ENCODE measurements at places on chromosomes 11 and 22.

GRCh38 chr11:44927174-44927661, 23.5 kb downstream of the TP53I11 start:
- peak; percentile 75 for DNase-seq
- no peak overlapping the region for H3K4me3 ChIP-seq
- peaks cover 17% of the 10 kb centered on the region for H3K36me3 ChIP-seq
- no peaks in the 10 kb centered on the region for H3K4me1 ChIP-seq

- peaks cover 9% of the 10 kb centered on the region for H3K36me3 ChIP-seq
- no peak for DNase-seq
- no peaks in the 10 kb centered on the region for H3K4me1 ChIP-seq
- no peaks in the 10 kb centered on the region for H3K27me3 ChIP-seq
Observed at GRCh38 chr11:86660088-86660487, 12.3 kb downstream of the ME3 start.

GRCh38 chr11:29263971-29264682, 752.7 kb downstream of the KCNA4 start:
- no peak overlapping the region for H3K27ac ChIP-seq
- H3K27me3 ChIP-seq, result no peaks in the 10 kb centered on the region
- no peak overlapping the region for H3K4me3 ChIP-seq
- DNase-seq, result no peak

- no peaks in the 10 kb centered on the region for H3K36me3 ChIP-seq
- H3K4me1 ChIP-seq, result peaks cover 4% of the 10 kb centered on the region
- no peak for DNase-seq
- no peak overlapping the region for H3K4me3 ChIP-seq
Observed at GRCh38 chr11:86115542-86116385, 46.9 kb upstream of the PICALM start.

GRCh38 chr11:104665641-104666040, 232.6 kb downstream of the CASP12 start:
- H3K4me1 ChIP-seq, result no peaks in the 10 kb centered on the region
- no peaks in the 10 kb centered on the region for H3K27me3 ChIP-seq
- no peak overlapping the region for H3K27ac ChIP-seq
- DNase-seq, result no peak
- no peaks in the 10 kb centered on the region for H3K36me3 ChIP-seq
- H3K4me3 ChIP-seq, result no peak overlapping the region

- peaks cover 9% of the 10 kb centered on the region for H3K4me1 ChIP-seq
- H3K27ac ChIP-seq, result no peak overlapping the region
- no peak for DNase-seq
- H3K36me3 ChIP-seq, result no peaks in the 10 kb centered on the region
- H3K27me3 ChIP-seq, result no peaks in the 10 kb centered on the region
Observed at GRCh38 chr11:87263264-87263838, 225.6 kb downstream of the TMEM135 start.

DNA sequence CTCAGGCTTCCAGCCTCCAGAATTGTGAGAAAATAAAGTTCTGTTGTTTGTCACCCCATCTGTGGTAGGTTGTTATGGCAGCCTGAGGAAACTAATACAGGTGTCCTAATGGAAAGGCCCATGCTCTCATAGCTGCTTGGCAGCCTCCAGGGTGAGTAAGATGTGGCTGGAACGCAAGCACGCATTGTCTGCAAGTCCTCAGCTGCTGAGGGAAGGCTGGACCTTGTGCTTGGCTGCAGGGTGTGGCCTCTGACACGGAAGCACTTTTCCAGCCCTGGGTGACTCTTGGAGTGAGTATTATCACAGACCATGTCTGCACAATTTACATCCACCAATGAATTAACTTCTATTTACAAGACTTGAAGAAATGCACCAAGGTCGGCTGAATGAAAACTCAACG, 44.4 kb upstream of the BARX2 start:
- no peaks in the 10 kb centered on the region for H3K4me1 ChIP-seq
- H3K27ac ChIP-seq, result no peak overlapping the region
- DNase-seq, result no peak
- H3K4me3 ChIP-seq, result no peak overlapping the region
- no peaks in the 10 kb centered on the region for H3K36me3 ChIP-seq
- no peaks in the 10 kb centered on the region for H3K27me3 ChIP-seq

GRCh38 chr11:68064926-68065325, 26.1 kb downstream of the TCIRG1 start:
- H3K27ac ChIP-seq, result no peak overlapping the region
- no peaks in the 10 kb centered on the region for H3K27me3 ChIP-seq
- no peak overlapping the region for H3K4me3 ChIP-seq
- H3K36me3 ChIP-seq, result peaks cover 66% of the 10 kb centered on the region

GRCh38 chr22:45886540-45886939, 90.4 kb downstream of the WNT7B start:
- H3K4me1 ChIP-seq, result no peaks in the 10 kb centered on the region
- H3K4me3 ChIP-seq, result no peak overlapping the region
- H3K27ac ChIP-seq, result no peak overlapping the region
- no peaks in the 10 kb centered on the region for H3K36me3 ChIP-seq
- DNase-seq, result no peak

DNA sequence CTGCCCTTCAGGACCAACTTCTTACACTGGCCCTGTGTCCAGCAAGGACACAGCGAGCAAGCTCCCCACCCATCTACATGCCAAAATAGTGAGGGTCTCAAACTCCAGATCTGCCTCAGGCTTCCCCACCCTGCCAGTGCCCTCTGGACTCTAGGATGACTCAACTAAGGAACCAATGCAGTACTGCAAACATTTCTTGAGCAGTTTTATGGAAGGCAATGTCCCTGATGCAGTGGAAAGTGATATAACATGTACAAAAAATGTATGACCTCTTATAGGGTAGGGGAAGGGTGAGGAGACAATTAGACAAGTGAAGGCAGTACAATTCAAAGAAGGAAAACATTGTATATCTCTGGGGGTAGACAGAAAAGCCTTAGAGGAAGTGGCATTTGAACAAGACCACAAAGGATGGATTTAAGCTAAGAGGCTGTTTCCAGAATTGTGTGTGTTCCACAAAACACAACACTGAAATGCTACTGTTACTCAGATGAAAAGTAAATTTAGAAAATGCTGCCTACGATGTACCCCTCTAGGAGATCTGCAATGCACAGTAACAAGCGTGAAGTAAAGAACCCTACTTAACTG, 47.3 kb downstream of the RAB30 start:
- no peaks in the 10 kb centered on the region for H3K36me3 ChIP-seq
- no peak overlapping the region for H3K27ac ChIP-seq
- no peak for DNase-seq
- H3K27me3 ChIP-seq, result no peaks in the 10 kb centered on the region
- H3K4me3 ChIP-seq, result no peak overlapping the region
- H3K4me1 ChIP-seq, result peaks cover 53% of the 10 kb centered on the region

GRCh38 chr22:19550382-19550781, 26.2 kb upstream of the CLDN5 start:
- H3K36me3 ChIP-seq, result no peaks in the 10 kb centered on the region
- H3K4me3 ChIP-seq, result no peak overlapping the region
- no peaks in the 10 kb centered on the region for H3K27me3 ChIP-seq
- H3K27ac ChIP-seq, result no peak overlapping the region

DNA sequence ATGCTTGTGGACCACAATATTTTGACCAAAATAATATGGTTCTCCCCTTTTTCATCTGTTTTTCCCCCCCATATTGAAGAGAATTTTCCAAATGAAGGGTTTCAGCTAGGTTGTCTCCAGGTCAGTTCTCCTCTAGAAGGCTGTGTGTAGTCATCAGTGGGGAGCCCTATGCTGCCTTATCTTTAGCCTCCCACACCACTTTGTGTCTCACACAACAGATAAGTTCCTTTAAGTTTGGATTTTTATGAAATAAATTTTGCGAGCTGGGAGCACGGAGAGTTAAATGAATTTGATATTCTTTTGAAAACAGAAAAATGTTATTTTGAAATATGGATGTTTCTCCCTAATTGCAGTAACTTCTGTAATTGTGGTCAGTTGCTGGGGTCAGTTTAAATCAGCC, 28.9 kb downstream of the PAX6 start:
- H3K27ac ChIP-seq, result no peak overlapping the region
- H3K4me3 ChIP-seq, result no peak overlapping the region
- H3K36me3 ChIP-seq, result no peaks in the 10 kb centered on the region

DNA sequence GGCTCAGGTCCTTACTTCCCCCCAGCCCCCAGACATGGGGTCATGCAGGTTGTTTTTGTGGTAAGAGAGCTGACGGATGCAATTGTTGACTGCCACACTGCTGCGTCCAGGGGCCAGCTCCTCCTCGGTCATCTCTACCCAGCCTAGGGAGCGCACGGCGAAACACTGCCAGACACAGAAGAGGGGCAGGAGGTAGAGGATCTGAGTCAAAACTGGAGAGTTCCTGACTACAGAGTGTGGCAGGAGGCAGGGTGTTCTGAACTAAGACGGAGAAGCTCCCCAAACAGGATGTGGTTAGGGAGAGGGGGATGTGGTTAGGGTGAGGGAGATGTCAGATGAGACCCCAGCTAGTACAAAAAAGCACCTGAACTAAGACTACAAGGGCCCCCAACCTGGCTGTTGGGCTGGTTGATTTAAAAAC, 12.3 kb downstream of the SMPD1 start:
- no peak overlapping the region for H3K4me3 ChIP-seq
- no peak overlapping the region for H3K27ac ChIP-seq
- peaks cover 24% of the 10 kb centered on the region for H3K36me3 ChIP-seq
- DNase-seq, result no peak
- H3K4me1 ChIP-seq, result peaks cover 19% of the 10 kb centered on the region
- H3K27me3 ChIP-seq, result no peaks in the 10 kb centered on the region

GRCh38 chr11:92251980-92252379, 27.4 kb downstream of the FAT3 start:
- no peaks in the 10 kb centered on the region for H3K27me3 ChIP-seq
- H3K4me3 ChIP-seq, result no peak overlapping the region
- no peaks in the 10 kb centered on the region for H3K4me1 ChIP-seq
- no peaks in the 10 kb centered on the region for H3K36me3 ChIP-seq
- H3K27ac ChIP-seq, result no peak overlapping the region
- no peak for DNase-seq

- H3K27me3 ChIP-seq, result no peaks in the 10 kb centered on the region
- DNase-seq, result no peak
- no peak overlapping the region for H3K4me3 ChIP-seq
- H3K27ac ChIP-seq, result no peak overlapping the region
Observed at GRCh38 chr11:27002838-27003237, 8.9 kb downstream of the FIBIN start.

- no peak for DNase-seq
- no peaks in the 10 kb centered on the region for H3K27me3 ChIP-seq
- H3K4me3 ChIP-seq, result no peak overlapping the region
- no peaks in the 10 kb centered on the region for H3K4me1 ChIP-seq
Observed at GRCh38 chr11:62062223-62062861, 61.5 kb upstream of the INCENP start.

- no peak overlapping the region for H3K4me3 ChIP-seq
- no peak for DNase-seq
- H3K27me3 ChIP-seq, result no peaks in the 10 kb centered on the region
- H3K4me1 ChIP-seq, result no peaks in the 10 kb centered on the region
- H3K27ac ChIP-seq, result no peak overlapping the region
Observed at GRCh38 chr11:94175535-94175934, 46.9 kb downstream of the PANX1 start.

DNA sequence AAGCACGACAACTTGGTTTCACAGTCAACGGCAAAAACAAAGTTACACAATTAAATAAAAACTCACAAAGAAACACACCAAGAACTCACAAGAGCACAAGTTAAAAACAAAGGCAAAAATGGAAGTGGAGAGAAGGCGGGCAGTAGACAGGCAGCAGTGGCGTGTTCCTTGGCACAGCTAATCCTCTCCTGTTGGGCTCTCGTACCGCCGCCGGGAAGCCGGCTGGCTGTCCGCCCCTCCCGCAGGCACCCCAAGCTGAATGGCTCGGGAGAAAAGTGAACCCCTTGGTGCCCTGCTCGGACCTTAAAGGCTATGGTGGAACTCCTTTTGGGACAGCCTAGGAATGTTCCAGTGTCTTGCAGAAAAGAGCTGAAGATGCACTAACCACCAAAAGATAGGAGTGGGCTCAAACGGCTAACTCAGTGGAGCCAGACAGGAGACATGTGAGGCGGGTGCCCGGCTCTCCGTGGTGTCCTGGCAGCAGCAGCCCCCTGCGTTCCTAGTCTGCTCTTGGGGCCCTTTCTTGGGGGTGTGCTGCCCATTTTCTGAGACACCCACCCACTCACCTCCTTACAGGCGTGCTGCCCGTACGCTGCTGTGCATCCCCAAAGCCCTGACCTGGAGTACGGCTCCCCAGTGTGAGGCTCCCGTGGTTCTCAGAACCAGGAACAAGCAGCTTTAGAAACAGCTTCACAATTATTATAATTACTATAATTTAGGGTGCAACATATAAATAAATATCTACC, 86.1 kb upstream of the BID start:
- H3K36me3 ChIP-seq, result peaks cover 30% of the 10 kb centered on the region
- H3K27ac ChIP-seq, result peak overlapping the region; percentile 88
- H3K4me3 ChIP-seq, result no peak overlapping the region

DNA sequence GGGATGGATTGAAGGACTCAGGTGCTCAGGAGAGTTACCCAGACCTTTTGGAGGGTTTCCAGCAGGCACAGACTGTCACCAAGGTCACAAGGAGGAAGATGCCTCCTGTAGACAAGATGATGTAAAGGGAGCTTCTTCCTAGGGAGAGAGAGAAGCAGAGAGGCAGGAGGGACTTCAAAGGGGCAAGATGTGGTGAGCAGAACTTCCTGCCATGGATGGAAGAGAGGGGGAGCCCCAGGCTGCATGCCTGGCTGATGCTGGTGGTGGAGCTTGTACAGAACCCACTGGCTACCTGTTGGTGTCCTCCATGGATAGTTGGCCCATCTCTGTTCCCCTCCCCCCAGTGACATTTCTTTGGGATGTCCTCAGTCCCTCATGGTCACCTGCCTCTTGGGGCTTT, 4.2 kb downstream of the HEPN1 start:
- no peak for DNase-seq
- H3K27me3 ChIP-seq, result no peaks in the 10 kb centered on the region
- no peak overlapping the region for H3K27ac ChIP-seq
- no peaks in the 10 kb centered on the region for H3K4me1 ChIP-seq
- no peak overlapping the region for H3K4me3 ChIP-seq

DNA sequence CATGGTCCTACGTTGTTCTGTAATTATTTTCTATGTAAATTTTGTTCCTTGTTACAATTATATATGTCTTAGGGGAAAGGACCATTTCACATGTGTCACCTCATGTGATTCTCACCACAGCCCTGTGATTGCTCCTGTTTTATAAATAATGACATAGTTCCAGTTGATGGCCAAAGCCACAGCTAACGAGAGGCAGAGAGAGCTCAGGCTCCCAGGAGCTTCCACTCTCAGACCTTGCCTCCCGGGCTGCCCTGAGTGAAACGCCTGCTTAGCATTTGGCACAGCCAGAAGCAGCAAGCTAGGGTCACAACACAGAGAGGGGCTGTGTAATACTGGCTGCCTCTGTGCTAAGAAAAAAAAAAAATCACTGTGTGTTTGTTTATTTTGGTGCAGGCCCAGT, 5.9 kb downstream of the TMEM121B start:
- H3K4me1 ChIP-seq, result no peaks in the 10 kb centered on the region
- H3K4me3 ChIP-seq, result no peak overlapping the region
- H3K36me3 ChIP-seq, result no peaks in the 10 kb centered on the region
- DNase-seq, result no peak
- no peak overlapping the region for H3K27ac ChIP-seq

DNA sequence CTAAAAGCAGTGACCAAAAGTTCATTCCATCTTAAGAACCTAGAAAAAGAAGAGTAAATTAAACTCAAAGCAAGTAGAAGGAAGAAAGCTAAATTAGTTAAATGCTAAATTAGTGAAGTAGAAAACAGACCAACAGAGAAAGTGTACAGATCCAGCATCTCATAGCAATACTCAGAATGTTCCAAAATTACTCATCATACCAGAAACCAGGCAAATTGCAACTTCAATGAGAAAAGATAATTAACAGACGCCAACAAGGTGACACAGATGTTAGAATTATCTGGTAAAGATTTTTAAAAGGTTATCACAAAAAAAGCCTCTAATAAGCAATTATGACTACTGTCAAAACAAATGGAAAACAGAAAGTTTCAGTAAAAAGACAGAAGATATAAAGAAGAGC, 96.8 kb downstream of the ALX4 start:
- no peaks in the 10 kb centered on the region for H3K4me1 ChIP-seq
- H3K27me3 ChIP-seq, result no peaks in the 10 kb centered on the region
- no peak overlapping the region for H3K27ac ChIP-seq
